CD4-positive, alpha-beta T cell treated with Interferon alpha-2 for 1 hour (primary cell): ENCODE measurements at places on chromosomes 4 and X.

DNA sequence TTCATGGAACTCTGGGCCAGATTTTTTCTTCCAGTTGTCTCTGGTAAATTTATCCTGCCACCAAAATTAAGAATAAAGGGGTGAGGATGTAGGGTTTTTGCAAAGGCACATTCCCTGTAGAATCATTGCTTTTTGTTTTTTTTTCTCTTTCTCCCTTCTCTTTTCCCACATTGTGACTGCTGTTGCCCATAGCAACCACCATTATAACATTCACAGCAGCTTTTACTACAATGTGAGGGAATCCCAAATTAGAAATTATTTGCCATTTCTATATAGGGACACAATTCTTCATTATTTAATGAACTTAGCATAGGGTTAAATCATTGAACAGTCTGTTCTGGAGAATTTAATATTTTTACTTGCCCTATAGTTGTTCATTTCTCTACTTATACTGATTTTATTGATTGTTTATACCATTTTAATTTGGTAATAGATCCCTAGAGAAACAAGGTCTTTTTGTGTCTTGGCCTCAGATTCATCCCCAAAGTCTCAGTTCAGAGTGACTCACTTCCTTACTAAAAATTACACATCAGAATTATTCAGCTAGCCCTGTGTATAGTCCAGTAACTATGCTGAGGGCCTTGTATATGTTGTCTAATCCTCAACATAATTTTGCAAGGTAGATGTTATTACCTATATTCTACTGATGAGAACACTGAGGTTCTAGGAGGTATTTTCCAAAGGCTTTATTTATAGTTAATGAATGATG lies 80.8 kb upstream of the ANK2 start:
- no peak for DNase-seq

- no peak for DNase-seq
Measured at GRCh38 chr4:90174621-90175023, 47.4 kb downstream of the CCSER1 start.

- no peak for DNase-seq
Measured at GRCh38 chr4:111854494-111855087, 290.7 kb upstream of the FAM241A start.

DNA sequence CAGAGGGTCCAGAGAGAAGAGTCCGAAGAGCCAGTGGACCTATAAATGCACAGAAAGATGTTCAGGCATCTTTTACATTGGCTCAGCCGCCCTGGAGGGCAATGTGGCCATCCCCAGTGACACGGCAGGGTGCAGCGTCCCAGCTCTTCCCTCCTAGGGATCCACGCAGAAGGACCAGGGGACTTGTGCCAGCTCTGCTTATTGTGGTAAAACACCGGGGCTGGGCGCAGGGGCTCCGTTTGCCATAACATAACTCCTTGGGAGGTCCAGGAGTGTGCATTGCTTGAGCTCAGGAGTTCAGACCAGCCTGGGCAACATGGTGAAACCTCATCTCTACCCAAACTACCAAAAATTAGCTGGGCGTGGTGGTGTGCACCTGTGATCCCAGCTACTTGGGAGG lies 70.2 kb downstream of the CPZ start:
- DNase-seq = no peak

GRCh38 chr4:25807102-25807728 lies 55.6 kb downstream of the SEL1L3 start:
- no peak for DNase-seq

DNA sequence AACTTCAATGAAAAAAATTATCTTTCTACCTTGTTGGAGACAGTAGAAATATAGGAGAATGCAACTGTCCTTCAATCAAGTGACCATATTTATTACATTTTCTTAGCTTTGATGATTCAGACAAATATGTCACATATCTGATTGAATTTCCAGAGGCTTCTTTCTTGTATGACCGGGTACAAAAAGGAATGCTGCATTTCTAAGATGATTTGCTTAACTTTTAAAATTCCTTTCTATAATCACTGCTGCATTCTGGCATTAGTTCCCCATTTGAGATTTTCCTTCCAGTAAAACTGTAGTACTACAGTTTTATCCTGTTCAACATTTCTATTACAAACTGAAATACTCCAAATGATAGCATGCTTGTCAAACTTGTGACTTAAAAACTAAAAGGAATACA lies 5.2 kb downstream of the MFSD8 start:
- no peak for DNase-seq

- DNase-seq = no peak
Measured at GRCh38 chrX:132855780-132856341, 102.6 kb downstream of the HS6ST2 start.

DNA sequence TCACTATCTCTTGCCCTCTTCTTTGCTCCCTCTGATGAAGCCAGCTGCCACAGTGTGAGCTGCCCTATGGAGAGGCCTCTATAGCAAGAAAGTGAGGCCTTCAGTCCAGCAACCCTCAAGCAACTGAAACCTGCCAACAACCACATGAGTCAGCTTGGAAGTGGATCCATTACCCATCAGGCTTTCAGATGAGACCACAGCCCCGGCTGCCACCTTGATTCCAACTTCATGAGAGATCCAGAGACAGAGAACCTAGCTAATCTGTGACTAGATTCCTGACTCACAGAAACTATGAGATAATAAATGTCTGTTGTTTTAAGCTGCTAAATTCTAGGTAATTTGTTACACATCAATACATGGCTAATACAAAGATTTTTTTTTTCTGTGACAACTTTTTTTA lies 20.4 kb upstream of the WAS start:
- DNase-seq = no peak
